Lower leg skin (tissue), 4 donors: ENCODE measurements at places on chromosomes 2 and 18.

DNA sequence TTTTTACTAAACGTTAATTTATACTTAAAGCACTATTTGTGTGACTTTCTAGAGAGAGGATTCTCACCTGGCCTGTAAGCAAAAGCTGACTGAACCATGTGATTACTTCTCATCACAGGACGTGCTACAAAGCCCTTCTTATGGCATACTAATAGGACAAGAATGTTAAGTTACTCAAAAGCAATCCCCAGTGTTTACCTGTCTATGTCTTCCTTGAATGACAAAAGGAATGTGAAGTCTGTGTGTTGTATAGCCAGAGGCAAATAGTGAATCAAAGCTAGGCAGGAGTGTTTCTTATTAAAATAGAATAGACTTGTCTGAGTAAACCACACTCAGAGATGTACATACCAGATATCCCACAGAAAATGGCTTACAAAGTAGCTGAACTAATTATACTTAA is 1465.5 kb downstream of the SUCLG1 start:
- DNase-seq, result no peak

DNA sequence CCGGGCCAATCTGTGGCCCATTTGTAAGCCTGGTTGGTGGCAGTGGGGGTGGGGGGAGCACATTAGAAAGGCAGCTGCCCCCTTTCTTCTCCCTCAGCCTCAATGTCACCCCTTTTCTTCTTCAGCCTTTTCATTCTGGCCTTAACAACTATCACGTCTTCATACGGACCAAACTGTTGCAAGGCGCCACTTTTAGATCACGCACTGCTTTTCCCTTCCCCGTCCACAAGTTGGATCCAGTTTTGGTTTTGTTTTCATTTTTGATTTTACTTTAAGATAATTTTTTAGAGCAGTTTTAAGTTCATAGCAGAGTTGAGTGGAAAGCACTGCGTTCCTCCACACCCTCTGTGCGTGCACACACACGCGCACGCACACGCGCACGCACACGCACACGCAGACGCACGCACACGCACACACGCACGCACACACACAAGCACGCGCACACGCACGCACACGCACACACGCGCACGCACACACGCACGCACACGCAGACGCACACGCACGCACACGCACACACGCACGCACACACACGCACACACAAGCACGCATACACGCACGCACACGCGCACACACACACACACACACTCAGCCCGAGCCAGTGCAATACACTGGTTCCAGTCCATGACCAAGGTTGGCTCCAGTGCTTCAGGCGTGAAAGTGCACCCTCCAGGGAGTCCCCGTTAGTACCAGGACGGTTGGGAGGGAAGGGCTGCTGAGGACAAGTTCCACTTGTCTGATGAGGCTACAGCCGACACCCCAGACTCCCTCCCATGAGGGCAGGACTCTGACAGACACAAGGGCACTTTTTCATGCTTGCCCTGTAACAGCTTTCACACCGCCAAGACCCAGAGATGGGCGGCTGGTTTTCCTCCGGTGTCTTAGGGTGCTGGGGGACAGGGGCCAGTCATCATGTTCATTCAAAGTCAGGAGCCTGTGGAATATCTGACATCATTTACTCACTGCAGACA is 22.4 kb downstream of the FBLN7 start:
- peak; percentile 49 for DNase-seq

DNA sequence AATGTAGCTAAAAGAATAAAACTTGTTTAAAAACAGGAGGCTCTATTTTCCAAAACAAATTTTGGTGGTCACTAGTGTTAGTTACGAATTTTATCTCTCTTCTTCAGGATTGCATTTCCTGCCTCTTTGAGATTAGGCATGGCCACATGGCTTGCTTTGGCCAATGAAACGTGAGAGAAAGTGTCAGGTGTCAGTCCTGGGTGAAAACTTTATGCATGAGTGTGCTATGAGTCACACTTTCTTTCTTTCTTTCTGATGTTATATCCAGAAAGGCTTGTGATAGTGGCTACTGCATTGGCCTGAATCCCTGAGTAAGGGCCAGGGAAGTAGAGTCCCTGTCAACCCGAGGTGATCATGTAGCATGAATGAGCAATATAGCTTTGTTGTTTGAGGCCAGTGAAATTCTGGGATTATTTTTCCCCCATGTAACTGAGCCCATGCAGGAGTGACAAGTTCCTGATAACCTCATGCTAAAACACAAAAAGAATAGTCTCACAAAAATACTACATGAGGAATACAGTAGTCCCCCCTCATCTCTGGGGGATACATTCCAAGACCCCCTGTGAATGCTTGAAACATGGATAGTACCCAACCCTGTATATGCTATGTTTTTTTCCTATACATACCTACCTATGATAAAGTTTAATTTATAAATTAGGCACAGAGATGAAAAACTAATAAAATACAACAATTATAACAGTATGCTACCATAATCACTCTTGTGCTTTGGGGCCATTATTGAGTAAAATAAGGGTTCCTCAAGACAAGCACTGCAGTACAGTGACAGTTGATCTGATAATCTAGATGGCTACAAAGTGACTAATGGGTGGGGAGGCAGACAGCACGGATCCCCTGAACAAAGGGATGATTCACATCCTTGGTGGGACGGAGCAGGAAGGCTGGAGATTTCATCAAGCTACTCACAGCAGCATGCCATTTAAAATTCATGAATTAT is 109.5 kb downstream of the CDC42EP3 start:
- no peak for DNase-seq

DNA sequence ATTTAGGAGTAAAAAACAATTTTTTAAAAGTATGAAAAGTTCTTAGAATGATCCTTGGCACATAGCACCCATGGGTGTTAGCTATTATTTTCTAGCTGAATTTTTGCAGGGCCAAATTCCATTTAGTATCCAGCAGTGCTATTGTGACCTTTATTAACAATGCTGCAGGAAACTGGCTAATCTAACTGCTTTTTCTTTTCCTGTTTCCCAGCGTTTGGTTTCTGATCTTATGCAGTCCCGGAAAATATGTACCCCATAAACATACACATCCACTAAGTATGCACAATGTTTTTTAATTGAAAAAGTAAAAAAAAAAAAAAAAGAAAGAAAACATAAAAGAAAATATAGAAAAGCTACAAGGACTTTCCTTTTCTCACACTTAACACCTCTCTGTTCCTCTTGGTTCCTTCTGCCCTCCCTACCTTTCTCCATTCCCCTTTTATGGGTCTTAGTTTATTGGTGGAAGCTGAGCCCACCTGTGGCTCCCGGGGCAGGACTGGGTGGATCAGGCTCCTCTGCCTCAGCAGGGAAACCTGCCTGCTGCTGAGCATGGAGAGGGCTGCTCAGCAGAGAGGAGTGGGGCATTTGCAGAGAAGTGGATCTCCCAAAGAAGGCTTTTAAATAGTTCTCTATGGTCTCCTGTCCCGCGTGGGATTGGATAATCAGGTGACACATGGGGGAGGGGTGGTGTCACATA is 9.3 kb upstream of the SLC16A14 start:
- DNase-seq, result no peak

- DNase-seq, result no peak
Observed at GRCh38 chr2:207258263-207258991, 92.7 kb upstream of the KLF7 start.

DNA sequence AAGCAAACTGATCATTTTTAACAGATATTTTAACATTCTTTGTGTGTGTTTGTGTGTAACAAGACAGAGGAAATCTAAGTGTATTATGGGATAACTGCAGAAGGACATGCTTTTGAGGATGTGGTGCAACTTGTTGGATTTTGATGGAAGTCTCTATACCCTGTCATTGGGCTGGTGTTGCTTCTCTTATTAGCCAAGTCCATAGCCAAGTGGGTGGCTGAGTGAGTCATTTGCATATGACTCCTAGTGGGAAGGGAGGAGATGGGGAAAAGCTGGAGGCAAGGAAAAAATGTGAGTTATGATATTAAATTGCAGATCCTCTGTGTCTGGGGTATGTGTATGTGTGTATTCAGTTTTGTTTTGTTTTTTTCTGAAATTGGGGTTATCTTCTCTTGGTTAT is 879.9 kb downstream of the DCC start:
- DNase-seq, result no peak

DNA sequence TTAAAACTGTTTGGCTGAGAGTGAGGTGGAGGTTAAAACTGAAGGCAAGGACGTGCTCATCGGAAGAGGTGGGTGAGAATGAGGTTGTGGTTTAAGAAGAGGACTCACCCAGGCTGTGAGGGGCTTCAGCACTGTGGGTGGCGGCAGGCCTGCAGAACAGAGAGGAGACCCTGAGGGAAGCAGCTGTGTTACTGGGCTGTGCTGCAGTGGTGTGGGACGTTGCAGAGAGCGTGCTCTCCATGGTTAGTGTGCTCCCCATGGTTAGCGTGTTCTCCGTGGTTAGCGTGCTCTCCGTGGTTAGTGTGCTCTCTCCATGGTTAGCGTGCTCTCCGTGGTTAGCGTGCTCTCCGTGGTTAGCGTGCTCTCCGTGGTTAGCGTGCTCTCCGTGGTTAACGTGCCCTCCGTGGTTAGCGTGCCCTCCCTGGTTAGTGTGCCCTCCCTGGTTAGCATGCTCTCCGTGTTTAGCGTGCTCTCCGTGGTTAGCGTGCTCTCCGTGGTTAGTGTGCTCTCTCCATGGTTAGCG is 68.5 kb upstream of the NFATC1 start:
- no peak for DNase-seq

DNA sequence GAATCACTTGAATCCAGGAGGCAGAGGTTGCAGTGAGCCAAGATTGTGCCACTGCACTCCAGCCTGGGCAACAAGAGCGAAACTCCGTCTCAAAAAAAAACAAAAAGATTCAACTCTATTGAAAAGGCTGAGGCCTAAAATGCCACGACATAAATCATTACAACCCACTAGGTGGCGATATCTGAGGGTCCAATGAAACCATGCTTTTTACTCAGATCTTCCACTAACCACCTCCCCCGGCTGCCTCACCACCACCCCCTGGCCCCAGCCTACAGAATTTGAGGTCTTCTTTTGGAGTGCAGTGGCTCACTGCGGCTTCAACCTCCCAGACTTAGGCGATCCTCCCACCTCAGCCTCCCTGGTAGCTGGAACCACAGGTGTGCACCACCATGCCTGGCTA is 57.5 kb downstream of the AP1S3 start:
- DNase-seq, result no peak

DNA sequence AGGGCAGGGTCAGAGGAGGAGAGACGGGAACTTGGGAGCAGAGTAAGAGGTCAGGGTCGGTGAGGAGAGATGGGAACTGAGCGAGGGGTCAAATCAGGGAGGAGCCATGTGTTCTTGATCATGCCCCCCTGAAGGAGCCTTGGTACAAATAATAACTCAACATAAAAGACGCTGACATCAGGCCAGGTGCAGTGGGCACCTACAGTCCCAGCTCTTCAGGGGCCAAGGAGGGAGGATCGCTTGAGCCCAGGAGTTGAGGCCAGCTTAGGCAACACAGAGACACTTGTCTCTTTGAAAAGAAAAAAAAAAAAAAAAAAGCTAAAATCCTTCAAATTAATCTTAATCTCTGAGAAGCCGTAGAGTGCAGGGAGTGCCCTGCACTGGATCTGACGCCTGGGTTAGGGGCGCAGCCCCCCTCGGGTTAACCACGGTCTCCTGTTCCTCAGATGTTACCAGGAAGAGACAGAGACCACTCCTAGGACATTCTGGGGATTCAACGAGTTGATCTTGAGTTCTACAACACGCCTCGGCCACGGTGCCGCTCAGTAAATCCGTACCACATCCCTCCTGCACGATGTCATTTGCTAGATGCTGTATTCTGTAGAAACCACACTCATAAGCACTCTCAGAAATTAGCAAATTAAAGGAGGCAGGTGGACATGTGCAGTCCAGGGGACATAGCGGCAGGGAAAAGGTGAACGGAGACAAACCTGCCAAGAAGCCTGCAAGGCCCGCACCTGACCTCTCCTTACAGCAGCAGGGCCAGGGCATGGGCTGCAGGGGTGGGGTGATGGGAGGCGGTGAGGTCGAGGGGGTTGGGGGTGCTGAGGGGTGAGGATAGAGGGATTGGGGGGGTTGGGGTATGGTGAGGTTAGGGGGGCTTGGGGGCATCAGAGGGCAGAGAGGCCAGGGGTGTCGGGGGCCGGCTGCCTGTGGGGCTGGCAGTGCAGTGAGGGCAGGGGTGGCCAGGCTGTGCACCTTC is 29.2 kb downstream of the SLC66A2 start:
- peak; percentile 60 for DNase-seq

DNA sequence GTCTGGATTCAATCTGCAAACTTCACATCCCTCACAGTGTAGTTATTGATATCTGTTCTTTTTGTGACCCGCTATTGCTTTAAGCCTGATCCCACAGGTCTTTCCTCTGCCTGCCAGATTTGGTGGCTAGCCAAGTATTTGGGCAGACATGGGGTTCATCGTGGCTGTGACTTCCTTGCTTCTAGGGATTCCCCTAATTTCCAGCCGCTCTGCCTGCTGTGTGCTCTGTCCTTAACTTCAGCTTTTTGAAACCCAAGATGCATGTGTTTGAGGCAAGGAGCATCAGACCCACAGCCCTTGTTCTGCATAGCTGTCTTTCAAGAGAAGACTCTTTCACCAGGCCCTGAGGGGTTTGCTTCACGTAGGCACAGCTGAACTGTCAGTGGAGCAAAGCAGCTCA is 54.2 kb downstream of the NCAPH start:
- DNase-seq, result peak; percentile 40

GRCh38 chr18:74457725-74458421 is 765 bp upstream of the DIPK1C start:
- no peak for DNase-seq

- DNase-seq, result no peak
Observed at GRCh38 chr2:117195381-117195780, 619.1 kb upstream of the DDX18 start.

- DNase-seq, result no peak
Observed at GRCh38 chr2:218009765-218010139, 7.0 kb upstream of the TNS1 start.

DNA sequence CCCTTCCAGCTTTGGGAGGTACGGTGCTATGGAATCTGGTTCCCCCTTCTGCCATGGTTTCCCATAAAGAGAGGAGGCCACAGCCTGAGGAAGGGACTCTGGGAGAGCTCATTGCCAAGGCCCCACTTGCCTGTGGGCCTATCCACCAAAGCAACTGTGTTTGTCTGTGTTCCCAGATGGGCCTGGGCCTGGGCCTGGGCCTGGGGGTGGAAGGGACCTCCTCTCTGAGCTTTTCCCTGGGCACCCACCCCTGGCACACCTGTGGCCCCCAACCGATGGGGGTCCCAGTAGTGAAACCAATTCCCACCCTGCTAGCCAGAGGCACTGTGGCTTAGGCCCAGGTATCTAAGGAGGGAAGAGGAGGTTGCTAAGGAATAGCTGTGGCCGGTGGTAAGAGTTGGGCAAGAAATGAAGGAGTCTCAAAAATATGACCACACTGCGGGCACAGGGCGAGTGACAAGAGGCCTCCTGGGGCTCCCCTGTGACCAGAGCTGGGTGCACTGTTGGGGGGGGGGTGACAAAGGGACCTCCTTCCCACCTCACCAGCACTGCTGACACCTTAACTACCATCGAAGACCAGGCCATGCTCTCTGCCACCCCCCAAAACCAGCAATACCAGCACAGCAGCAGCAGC is 4.9 kb upstream of the DUSP2 start:
- no peak for DNase-seq

- DNase-seq, result peak; percentile 22
Observed at GRCh38 chr2:33598561-33599174, 431 bp downstream of the FAM98A start.
